Glutamatergic neuron (in vitro differentiated cells): ENCODE measurements at places on chromosomes 2 and 18. TPM values are rescaled to one million over a fixed set of nuclear protein-coding genes. Genes with fewer than 3 reads are reported as not detected.

The ANKRD30BL gene
- total RNA-seq, result 0.29 TPM

The CLEC4F gene
- total RNA-seq, result 0.66 TPM

The UBXN2A gene
- total RNA-seq, result 20.0 TPM

The RPRM gene
- 95.9 TPM for total RNA-seq

The DOCK10 gene
- total RNA-seq, result 1.1 TPM

The ESPNL gene
- 0.81 TPM for total RNA-seq

The OLA1 gene
- 96.2 TPM for total RNA-seq

The LYG2 gene
- not detected for total RNA-seq

The PLEK gene
- total RNA-seq, result not detected

The DGKD gene
- 67.6 TPM for total RNA-seq

The DYSF gene
- 11.1 TPM for total RNA-seq

The ZNF521 gene
- total RNA-seq, result 58.7 TPM
